ENCODE measurements at places on chromosomes 6 and 20. TPM values are rescaled to one million over a fixed set of nuclear protein-coding genes. Genes with fewer than 3 reads are reported as not detected.

DNA sequence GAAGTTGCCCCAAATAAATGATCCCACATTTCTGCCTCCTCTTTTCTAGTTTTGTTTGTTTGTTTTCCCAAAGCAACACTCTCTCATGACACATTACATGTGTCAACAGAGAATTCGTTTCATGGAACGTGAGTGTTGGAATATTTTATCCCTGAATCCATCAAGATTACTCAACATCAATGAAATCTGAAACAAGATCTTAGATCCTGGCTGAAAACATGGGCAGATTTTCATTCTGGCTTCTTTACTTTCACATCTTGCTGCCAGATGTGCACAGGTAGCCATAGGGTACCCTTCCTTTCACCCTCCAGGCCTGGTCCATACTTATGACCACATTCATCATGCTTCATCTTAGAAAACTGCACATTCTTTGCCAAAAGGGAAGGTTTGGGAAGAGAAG lies 347.0 kb downstream of the DOK5 start:
- H3K4me3 ChIP-seq: no peak overlapping the region
- DNase-seq: no peak
- no peaks in the 10 kb centered on the region for H3K36me3 ChIP-seq
- no peak overlapping the region for H3K27ac ChIP-seq
- no peaks in the 10 kb centered on the region for H3K27me3 ChIP-seq
- H3K4me1 ChIP-seq: no peaks in the 10 kb centered on the region

- no peak overlapping the region for H3K27ac ChIP-seq
- DNase-seq: no peak
- H3K4me1 ChIP-seq: no peaks in the 10 kb centered on the region
- H3K36me3 ChIP-seq: no peaks in the 10 kb centered on the region
- no peaks in the 10 kb centered on the region for H3K27me3 ChIP-seq
These were observed 33.9 kb downstream of the PSMG4 start for GRCh38 chr6:3292431-3293197.

DNA sequence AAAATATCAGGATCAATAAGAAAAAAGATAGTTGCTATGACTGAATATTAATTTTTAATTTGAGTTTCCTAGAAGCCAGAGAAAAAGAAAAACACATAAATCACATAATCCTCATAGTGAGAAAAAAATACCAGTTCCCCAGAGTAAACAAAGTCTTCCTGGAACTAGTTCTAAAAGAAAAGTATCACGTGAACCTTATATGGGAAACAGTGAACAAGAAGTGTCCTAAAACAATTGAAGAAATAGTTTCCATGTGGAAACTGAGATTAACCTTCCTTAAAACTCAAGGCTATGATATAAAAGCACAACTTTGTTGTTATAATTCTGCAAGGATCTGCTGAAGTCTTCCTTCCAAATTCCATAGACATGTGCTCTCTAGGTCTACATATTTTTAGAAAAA lies 50.6 kb downstream of the RCAN2 start:
- H3K36me3 ChIP-seq: no peaks in the 10 kb centered on the region
- DNase-seq: no peak
- H3K27me3 ChIP-seq: no peaks in the 10 kb centered on the region
- no peak overlapping the region for H3K4me3 ChIP-seq
- no peak overlapping the region for H3K27ac ChIP-seq

DNA sequence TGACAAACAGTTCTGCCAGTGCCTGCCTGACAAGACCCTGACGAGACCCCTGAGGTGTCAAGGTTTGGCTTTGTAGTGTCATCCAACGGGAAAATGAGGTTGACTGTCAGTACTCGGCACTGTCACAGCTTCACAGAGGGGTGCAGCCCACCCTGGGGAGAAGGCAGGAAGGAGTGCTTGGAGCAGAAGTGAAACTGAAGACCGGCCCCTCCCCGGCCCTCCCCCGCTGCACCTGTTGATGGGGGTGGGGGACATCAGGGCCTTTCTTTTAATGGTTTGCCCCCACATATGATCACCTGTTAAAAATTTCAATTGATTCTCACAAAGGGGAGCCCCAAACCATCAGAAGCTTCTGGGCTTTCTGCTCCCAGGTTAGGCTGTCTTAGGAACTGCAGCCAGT lies 6.8 kb downstream of the PMEPA1 start:
- no peak overlapping the region for H3K4me3 ChIP-seq
- H3K27me3 ChIP-seq: no peaks in the 10 kb centered on the region
- H3K4me1 ChIP-seq: peaks cover 15% of the 10 kb centered on the region
- no peaks in the 10 kb centered on the region for H3K36me3 ChIP-seq
- DNase-seq: no peak

DNA sequence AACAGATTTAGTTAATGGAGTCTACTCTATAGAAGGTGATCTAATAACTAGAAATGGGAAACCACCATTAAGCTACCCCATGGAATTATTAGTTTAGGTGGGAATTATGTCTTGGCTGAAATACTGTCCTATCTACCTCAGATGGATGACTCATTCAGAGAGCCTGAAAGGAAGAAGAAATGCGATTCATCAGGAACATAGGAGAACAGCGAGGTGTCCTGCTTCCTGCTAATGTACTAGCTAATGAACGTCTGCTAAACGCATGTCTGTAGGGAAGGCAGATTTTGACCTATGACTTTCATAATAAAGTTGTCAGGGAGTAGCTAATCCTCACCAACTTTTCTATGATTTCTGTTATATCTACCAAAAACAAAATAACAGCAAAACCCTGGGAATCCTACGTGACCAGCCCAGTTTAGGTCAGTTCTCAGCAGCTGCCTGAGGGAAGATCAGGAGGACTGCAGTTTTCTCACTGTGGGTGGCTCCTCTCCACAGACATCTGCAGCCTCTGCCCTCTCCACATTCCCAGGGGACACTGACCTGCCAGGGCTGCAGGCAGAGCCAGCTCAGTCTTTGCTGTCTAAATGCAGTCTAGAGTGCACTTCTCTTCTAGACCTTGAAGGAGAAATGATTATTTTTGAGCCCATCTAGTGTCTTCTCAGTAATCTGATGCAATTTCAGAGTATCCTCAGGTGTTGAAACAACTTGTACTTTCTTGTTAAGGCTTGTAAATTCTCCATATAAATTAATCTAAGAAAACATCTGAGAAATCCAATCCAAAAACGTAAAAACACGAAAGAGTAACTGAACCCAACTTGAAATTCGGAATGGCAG lies 18.1 kb upstream of the SFT2D1 start:
- no peak overlapping the region for H3K27ac ChIP-seq
- H3K36me3 ChIP-seq: no peaks in the 10 kb centered on the region
- no peaks in the 10 kb centered on the region for H3K4me1 ChIP-seq
- H3K27me3 ChIP-seq: no peaks in the 10 kb centered on the region

- peak overlapping the region; percentile 82 for H3K4me3 ChIP-seq
- peak; percentile 79 for DNase-seq
- H3K27ac ChIP-seq: peak overlapping the region; percentile 99
- peaks cover 16% of the 10 kb centered on the region for H3K4me1 ChIP-seq
- no peaks in the 10 kb centered on the region for H3K36me3 ChIP-seq
- no peaks in the 10 kb centered on the region for H3K27me3 ChIP-seq
These were observed 578 bp downstream of the RGL2 start for GRCh38 chr6:33297956-33298772.

- no peak for DNase-seq
- H3K27me3 ChIP-seq: no peaks in the 10 kb centered on the region
- H3K4me3 ChIP-seq: no peak overlapping the region
- H3K4me1 ChIP-seq: no peaks in the 10 kb centered on the region
- H3K27ac ChIP-seq: no peak overlapping the region
These were observed 24.1 kb downstream of the ALDH8A1 start for GRCh38 chr6:134925800-134926199.

DNA sequence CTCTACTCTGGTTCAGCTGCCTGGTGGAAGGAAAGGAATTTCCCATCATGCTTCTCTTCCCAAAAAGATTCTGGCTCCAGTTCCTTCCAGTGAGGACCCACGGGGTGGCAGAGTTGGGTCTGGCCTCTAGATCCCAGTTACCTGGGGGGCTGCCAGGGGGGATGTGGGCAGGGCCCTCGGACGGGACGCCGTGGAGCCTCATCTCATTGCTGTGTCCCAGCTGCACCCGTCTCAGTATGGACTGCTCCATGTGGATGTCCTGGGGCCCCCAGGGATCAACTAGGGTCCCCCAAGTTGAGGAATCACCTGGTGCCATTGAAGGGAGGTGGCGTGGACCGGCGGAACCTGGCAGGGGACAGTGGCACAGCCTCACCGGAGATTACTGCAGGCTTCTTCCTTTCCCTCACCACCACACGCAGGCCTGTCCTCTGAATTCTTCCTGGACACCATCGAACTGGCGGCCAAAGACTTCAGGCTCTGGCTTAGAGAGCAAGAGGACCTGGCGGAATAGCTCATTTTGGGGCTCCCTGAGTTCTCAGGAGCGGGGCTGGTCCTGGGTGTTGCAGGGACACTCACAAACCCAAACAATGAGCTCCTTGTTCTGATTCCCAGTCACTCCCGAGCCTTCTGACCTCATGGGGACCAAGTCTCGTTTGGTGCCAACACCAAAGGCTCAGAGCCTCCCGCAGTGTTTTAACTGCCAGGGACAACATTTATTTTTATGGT lies 8.5 kb downstream of the ZBP1 start:
- H3K4me1 ChIP-seq: no peaks in the 10 kb centered on the region
- no peaks in the 10 kb centered on the region for H3K36me3 ChIP-seq
- peaks cover 6% of the 10 kb centered on the region for H3K27me3 ChIP-seq
- no peak overlapping the region for H3K4me3 ChIP-seq
- peak; percentile 1 for DNase-seq

DNA sequence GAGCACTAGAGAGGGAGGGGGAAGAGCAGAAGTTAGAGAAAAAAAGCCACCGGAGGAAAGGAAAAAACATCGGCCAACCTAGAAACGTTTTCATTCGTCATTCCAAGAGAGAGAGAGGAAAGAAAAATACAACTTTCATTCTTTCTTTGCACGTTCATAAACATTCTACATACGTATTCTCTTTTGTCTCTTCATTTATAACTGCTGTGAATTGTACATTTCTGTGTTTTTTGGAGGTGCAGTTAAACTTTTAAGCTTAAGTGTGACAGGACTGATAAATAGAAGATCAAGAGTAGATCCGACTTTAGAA lies 2.0 kb downstream of the ID4 start:
- peak overlapping the region; percentile 86 for H3K4me3 ChIP-seq
- H3K27me3 ChIP-seq: no peaks in the 10 kb centered on the region
- no peaks in the 10 kb centered on the region for H3K36me3 ChIP-seq
- no peak for DNase-seq

DNA sequence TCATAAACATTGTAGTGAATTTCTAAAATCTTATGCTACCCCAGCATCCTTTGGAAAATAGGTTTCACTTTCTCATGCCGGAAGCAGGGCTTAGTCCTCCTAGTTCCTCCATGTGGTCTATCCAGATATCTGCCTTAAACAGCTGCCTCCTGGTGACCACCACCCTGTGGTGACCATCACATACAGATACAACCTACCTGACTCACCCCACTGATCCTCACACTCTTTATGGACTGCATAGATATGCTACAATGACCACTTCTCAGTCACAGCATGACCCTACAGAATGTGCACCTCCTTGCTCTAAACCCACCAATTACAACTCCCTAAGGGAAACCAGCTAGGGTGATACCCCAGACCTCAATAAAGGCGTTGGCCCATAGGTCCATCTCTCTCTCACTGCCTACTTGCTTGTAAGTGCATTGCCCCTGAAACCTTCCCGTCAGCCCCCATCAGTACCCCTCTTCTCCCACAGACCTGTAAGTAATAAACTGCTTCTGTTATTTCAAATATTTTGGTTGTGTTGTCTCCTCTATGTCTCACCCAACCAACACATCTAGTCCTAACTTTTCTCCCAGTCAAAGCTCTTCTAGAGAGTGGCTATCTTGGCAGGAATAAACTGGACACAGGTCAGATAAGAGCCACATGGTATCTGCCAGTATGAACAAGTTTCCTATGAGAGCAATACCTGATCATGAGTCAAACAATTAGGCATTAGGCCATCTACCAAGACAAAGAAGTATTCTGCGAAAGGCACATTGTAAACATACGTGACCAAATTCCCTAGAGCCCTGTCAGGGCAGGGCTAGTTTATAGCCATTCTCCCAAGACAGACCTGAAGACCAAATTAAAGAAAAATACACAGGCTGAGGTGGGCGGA lies 39.4 kb upstream of the PLEKHG1 start:
- H3K36me3 ChIP-seq: no peaks in the 10 kb centered on the region
- no peak for DNase-seq
- no peaks in the 10 kb centered on the region for H3K4me1 ChIP-seq
- no peaks in the 10 kb centered on the region for H3K27me3 ChIP-seq
- H3K4me3 ChIP-seq: no peak overlapping the region

GRCh38 chr20:19426356-19426755 lies 213.9 kb downstream of the SLC24A3 start:
- H3K4me3 ChIP-seq: no peak overlapping the region
- no peak overlapping the region for H3K27ac ChIP-seq
- peaks cover 4% of the 10 kb centered on the region for H3K4me1 ChIP-seq
- DNase-seq: no peak
- H3K27me3 ChIP-seq: no peaks in the 10 kb centered on the region

- H3K27ac ChIP-seq: no peak overlapping the region
- no peak for DNase-seq
- no peaks in the 10 kb centered on the region for H3K36me3 ChIP-seq
- no peak overlapping the region for H3K4me3 ChIP-seq
These were observed 138.5 kb downstream of the RCAN2 start for GRCh38 chr6:46352541-46353268.

GRCh38 chr6:36625158-36625919 lies 31.2 kb downstream of the SRSF3 start:
- peak overlapping the region; percentile 3 for H3K27ac ChIP-seq
- peaks cover 15% of the 10 kb centered on the region for H3K4me1 ChIP-seq
- no peaks in the 10 kb centered on the region for H3K36me3 ChIP-seq
- DNase-seq: no peak

DNA sequence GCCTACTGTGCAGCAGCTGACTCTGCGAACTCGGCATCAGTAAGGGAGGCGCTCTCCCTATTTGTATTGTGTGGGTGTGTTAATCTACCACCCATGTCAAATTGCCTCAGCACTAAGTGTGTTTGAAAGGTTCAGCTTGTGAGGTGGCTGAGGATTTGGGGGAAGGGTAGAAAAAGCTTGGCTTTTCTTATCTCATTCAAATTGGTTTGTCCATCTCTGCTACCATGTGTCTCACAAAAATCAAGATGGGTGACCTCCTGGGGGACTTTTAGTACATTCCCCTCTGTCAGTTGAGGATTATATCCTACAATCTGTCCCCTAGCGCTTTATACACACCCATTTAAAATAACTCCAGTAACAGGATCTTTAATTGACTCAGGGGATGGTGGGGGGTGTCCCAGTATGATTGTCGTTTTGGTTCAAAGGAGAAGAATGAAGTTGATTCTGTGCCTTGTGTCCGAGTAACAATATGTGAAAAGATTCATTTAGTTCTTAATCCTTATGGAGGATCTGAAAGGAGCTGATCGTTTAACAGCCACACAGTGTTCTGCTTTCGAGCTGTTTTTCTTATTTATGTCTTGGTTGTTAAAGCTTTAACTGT lies 609.6 kb downstream of the PKHD1 start:
- H3K4me3 ChIP-seq: no peak overlapping the region
- H3K4me1 ChIP-seq: peaks cover 10% of the 10 kb centered on the region
- DNase-seq: no peak
- no peaks in the 10 kb centered on the region for H3K27me3 ChIP-seq
- no peaks in the 10 kb centered on the region for H3K36me3 ChIP-seq

GRCh38 chr20:62815066-62815991 lies 1.5 kb upstream of the COL9A3 start:
- peaks cover 42% of the 10 kb centered on the region for H3K4me1 ChIP-seq
- no peaks in the 10 kb centered on the region for H3K36me3 ChIP-seq
- H3K27ac ChIP-seq: no peak overlapping the region
- DNase-seq: peak; percentile 80
- H3K4me3 ChIP-seq: no peak overlapping the region
- peaks cover 19% of the 10 kb centered on the region for H3K27me3 ChIP-seq

The MEI4 gene
- total RNA-seq: 0.27 TPM

The RPRD1B gene
- total RNA-seq: 26.8 TPM

The MUCL3 gene
- total RNA-seq: 0.13 TPM

The SAMD10 gene
- total RNA-seq: 1.6 TPM

The ADGRB3 gene
- total RNA-seq: 2.2 TPM

The BFSP1 gene
- total RNA-seq: 2.0 TPM

The MRPS18A gene
- 46.1 TPM for total RNA-seq

The HLA-G gene
- 0.76 TPM for total RNA-seq

Data from hepatocyte (in vitro differentiated cells).